ENCODE measurements at places on chromosomes 7 and 10.

- no peak for DNase-seq
Measured at GRCh38 chr10:10320956-10321355, 696.7 kb upstream of the CELF2 start.

- DNase-seq = no peak
Measured at GRCh38 chr7:53059591-53059990, 24.2 kb downstream of the POM121L12 start.

GRCh38 chr10:58052772-58053171, 214.9 kb downstream of the IPMK start:
- no peak for DNase-seq

GRCh38 chr10:129411772-129412171, 55.3 kb upstream of the MGMT start:
- no peak for DNase-seq

- DNase-seq = peak; percentile 98
Measured at GRCh38 chr10:71860243-71861029, 9.4 kb upstream of the PSAP start.

- no peak for DNase-seq
Measured at GRCh38 chr10:106312087-106312486, 852.4 kb downstream of the SORCS1 start.

DNA sequence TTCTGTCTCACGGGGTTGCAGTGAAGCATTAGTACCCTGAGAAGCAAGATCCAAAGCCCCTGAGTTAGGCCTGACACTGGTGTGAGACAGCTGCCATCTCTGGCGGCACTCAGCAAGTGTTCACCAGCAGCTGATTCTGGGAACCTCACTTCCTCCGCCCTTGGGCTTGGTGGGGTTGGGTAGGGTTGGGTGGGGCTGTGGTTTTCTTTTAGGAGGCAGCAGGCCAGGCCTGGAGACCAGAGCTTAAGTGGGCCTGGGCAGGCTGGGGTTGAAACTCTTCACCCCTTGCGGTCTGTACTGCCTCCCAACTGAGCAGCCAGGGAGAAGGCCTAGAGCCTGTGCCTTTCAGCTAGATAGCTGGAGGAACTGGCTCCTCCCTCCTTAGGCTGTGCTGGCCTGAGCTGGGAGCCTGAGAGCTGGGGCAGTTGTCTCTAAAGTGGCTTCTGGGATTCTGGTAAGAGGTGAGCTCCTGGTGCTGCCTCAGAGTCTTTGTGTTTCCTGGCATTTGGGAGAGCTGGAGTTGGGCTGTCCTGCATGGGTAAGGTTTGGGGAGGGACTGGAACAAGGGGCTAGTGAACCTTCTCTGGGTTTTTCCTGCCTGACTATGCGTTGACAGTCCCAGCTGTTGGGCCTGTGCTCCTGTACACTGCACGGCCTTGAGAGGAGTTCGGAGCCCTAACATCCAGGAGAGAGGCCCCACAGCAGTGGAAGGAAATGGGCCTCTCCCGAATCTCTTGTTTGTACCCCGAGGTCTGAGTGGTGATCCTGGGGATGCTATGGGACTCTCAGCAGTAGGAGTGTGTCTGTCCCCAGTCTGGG, 5.1 kb downstream of the TSPAN14 start:
- peak; percentile 49 for DNase-seq

GRCh38 chr10:132183046-132183445, 3.7 kb upstream of the DPYSL4 start:
- no peak for DNase-seq

DNA sequence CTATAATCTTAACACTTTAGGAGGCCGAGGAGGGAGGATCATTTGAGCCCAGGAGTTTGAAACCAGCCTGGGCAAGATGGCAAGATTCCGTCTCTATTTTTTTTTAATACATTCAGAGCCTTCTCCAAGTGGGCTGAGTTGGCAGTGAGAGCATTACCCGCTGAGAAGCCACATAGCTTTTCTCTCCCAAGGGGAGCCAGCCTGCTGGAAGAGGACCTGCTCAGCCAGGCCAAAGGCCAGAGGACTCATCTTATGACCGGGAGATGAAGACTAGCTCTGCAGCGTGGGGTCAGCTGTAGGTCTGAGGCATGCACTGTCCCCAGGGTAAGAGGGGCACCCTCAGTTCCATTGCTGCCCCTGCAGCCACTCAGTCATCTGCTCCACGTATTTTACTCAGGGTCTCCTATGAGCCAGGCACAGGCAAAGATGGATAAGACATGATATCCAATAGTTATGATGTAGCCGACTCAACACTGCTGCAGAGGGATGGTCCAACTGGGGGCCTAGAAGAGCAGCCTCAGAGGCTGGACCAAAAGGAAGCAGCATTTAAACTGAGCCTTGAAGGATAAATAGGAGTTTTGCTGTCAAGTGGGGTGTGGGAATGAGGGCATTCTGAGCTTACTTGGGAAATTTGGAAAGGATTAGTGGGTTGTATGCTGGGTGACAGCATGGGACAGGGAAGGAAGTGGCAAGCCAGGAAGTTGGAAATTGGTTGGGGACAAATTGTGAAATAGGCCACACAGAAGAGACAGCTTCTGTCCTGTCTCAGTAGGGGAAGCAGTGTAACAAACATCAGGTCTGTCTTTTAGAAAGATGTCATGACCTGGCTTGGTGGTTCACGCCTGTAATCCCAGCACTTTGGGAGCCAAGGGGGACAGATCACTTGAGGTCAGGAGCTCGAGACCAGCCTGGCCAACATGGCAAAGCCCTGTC, 1.6 kb upstream of the MARVELD1 start:
- no peak for DNase-seq

- no peak for DNase-seq
Measured at GRCh38 chr7:22305706-22306105, 51.2 kb downstream of the RAPGEF5 start.

DNA sequence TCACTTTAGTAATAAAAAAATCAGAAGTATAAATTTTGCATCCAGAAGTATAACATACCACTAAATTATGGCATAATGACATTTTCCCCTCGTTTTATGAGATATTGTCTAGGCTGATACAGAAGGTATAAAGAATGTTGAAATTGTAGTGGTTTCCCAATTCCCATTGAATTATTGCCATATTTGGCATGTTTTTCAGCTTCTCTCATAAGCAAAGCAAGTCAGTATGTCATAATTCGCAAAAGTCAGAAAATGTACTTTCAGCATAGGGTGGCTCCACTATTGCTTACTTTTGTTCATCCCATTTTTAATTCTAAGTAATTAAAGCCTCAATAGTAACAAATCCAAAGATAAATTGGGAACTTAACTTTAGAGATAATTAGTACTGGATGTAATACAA, 19.7 kb upstream of the PTPRZ1 start:
- DNase-seq = no peak

DNA sequence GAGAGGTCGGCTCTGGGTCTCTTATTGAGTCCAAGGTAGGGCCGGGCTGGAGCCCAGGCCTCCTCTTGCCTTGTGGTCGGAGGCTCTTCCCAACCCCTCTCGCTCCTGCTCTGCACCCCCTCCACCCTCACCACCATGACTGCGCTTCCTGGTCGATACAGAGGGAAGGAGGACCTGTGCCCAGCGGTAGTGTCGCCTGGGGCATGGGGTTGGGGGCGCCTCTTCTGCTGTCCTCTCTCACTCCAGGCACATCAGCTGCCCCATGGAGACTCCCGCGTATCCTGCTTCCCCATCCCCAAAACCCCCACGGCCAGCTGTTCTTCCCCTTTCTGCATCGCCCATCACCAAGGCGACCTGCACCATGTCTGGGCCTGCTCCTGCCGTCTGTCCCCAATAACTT, 44.4 kb downstream of the TMEM270 start:
- DNase-seq = no peak

DNA sequence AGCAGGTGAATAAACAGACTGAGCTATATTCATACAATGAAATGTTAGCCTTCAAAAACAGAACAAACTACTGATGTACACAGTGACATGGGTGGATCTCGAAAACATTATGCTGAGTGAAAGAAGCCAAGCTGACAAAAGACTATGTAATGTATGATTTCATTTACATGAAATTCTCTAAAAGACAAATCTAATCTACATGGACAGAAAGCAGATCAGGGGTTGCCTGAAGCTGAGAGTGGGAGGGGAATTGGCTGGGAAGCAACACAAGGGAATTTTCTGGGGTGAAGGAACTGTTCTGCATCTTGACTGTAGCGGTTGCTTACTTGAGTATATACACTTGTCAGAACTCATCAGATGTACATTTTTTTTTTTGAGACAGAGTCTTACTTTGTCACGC, 121.7 kb upstream of the SVIL start:
- DNase-seq = no peak

DNA sequence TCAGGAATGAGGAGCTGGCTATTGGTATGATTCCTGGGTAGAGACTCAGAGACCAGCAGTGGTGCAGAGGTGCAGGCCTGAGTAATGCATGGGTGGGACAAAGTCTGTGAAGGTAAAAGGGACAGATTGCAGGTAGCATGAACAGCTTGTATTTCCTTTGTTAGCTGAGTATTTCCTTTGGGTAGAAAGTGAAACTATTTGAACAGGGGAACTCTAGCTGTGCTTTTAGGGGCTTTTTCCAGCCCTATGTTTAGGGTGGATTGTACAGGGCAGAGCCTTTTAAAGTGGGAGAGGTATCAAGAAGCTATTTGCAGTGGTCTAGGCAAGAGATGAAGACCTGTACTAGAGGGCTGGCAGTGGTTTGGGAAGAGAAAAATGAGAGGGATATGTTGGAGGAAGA, 739.9 kb downstream of the REEP3 start:
- no peak for DNase-seq

GRCh38 chr10:86249794-86250193, 116.8 kb downstream of the GRID1 start:
- DNase-seq = no peak

DNA sequence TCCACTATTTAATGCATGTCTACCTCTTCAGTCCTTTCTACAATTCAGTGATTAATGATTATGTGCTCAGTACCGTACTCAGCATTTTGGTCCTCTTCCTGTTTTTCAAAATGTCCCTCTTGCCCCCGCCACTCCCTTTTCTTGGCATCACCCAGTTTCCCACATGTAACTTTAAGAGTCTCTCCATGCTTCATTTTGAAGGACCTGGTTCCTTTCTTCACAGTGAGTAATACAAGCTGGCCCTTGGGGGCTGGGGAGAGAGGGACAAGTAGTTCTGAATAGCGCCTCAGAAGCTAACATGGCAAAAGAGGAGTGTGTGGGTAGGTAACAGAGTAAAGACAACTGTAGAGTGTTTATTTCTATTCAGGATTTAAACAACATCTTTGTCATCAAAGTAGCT, 34.6 kb upstream of the SLIT1 start:
- DNase-seq = no peak

DNA sequence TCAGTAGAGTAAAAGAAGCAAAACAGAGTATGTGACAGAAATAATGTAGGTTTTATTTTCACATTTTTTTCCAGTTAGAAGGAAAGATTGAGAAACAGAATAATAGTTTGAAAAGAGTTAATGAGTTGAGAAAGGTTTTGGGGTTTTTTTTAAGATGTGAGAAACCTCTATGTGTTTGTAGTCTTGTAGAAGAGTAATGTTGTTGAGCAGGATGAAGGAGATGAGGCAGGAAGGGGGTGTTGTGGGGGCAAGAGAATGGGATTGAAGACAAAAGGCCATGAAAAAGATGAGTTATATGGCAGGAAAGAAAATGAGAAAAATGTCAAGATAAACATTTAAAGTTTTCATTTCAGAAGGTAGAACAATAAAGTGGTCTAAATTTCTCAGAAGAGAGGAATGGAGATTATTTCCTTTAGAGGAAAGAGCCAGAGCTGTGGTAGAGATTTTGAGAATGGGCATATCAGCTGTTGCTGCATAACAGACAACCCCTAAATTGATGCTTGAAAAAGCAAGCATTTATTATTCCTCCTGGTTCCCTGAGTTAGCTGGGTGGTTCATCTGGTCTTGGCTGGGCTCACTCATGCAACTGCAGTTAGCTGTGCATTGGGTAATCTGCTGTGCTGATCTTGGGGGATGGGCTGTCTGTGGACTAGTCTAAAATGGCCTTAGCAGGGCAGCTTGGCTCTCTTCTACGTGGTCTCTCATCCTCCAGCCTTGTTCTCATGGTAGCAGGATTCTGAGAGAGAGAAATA, 27.1 kb downstream of the PCGF5 start:
- DNase-seq = peak; percentile 1

DNA sequence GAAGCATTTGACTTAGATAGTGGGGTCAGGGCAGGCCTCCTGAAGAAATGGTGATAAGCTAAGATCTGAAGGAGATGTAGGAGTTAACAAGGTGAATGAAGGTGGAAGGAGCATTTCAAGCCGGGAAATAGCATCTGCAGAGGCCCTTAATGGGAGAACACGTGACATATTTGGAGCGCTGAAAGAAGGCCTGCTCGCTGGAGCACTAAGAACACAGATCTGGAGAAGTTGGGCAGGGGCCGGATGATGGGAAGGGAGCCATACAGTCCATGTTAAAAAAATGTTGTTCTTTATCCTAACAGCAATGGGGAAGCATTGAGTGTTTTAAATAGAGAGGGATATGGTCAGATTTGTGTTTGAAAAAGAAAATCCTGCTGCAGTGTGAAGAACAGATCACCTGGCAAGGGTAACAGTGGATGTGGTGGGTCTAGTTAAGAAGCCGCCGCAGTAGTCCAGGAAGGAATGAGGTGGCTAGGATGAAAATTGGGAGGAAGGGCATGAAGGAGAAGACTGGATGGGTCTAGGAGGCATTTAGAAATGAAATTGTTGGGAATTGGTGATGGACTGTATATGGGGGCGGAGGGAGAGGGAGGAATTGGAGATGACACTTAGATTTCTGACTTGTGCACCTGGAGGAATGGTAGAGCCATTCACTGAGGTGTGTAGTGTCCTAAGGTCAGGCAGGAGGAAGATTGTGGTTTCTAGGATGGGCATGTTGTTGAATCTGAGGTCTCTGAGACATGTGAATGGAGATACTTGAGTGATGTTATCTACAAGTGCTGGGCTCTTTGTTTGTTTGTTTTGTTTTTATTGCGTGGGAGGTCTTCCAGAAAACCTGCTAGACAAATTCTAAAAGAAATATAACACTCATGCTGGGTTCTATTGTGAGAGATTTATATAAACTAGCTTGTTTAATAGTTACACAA, 58.4 kb downstream of the MET start:
- no peak for DNase-seq

GRCh38 chr7:122831436-122831835, 54.8 kb downstream of the CADPS2 start:
- DNase-seq = no peak

DNA sequence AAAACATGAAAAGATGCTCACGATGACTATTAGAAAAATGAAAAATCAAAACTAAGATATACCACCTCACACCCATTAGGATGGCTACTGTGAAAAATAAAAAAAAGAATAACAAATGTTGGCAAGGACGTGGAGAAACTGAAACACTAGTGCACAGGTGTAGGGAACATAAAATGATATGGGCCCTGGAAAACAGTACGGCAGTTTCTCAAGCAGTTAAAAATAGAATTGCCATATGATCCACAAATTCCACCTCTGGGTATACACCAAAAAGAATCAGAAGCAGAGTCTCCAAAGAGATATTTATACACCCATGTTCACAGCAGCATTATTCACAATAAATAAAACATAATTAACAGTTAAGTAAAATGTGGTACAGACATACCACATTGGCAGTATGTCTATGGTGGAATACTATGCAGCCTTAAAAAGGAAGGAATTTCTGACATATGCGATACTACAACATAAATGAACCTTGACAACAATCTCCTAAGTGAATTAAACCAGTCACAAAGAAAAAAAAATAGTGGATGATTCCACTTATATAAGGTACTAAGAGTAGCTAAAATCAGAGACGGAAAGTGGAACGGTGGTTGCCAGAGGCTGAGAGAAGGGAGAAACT, 69.7 kb downstream of the KMT2C start:
- DNase-seq = no peak

Data from SK-MEL-5 (cell line).